Effector memory CD8-positive, alpha-beta T cell (primary cell): ENCODE measurements at places on chromosomes 3 and 15.

GRCh38 chr3:78277801-78278200 lies 1237.9 kb downstream of the ROBO2 start:
- DNase-seq = no peak

- no peak for DNase-seq
Measured at GRCh38 chr3:156478891-156479290, 76.0 kb downstream of the SSR3 start.

DNA sequence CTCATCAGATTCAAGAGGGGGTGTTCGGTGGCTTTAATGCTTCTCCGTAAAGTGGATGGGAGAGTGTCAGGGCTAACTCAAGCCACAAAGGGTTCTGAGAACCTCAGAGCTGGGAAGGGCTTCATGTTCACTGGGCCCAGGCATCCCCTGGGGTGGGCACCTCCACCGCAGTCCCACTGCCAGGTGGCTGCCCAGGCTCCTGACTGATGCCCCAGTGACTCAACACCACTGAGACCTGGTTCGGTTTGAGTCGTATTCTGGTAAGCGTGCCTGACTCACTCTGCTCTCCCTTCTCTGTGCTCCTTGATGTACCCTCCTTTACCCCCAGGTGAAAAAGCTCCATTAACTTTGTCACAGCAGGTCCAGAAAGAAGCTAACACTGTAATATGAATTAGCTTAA lies 304.6 kb downstream of the RPLP1 start:
- no peak for DNase-seq

DNA sequence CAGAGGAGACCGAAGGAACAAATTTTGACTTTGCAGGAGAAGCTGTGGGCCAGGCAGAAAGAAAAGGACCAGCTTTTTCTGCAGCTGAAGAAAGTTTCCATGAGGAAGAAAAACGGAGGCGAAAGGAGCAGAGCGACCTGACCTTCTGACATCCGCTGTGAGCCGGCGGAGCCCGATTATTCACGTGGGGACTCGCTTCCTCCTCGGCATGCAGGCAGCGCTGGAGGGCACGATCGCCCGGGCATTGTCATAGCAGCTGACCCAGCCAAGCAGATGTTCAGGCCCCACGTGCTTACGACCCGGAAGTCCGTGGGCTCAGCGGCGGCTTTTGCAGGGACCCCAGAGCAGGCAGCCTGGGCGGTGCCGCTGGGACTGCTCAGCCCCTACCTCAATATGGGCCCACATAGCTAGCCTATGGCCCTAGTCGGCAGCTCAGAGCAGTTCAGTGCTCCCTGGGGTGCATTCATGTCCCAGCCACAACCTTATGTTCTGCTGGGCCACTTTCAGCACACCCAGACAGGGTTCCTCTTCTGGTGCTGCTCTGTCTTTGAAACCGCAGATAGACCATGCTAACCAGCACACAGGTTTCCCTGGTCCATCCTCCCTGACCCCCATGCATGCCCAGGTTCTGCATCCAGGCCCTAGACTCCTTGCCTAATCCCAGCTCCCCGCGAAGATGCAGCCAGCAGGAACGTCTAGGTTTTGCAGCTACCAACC lies 10.5 kb upstream of the EIF4A2 start:
- peak; percentile 46 for DNase-seq

- DNase-seq = no peak
Measured at GRCh38 chr3:15300323-15301078, 31.9 kb downstream of the SH3BP5 start.

GRCh38 chr15:63453186-63453905 lies 51.0 kb upstream of the USP3 start:
- DNase-seq = no peak

- no peak for DNase-seq
Measured at GRCh38 chr3:2898591-2899353, 211.4 kb downstream of the IL5RA start.

GRCh38 chr3:185172086-185173049 lies 19.5 kb upstream of the C3orf70 start:
- DNase-seq = no peak

GRCh38 chr3:187822402-187822801 lies 77.1 kb upstream of the BCL6 start:
- DNase-seq = peak; percentile 26

DNA sequence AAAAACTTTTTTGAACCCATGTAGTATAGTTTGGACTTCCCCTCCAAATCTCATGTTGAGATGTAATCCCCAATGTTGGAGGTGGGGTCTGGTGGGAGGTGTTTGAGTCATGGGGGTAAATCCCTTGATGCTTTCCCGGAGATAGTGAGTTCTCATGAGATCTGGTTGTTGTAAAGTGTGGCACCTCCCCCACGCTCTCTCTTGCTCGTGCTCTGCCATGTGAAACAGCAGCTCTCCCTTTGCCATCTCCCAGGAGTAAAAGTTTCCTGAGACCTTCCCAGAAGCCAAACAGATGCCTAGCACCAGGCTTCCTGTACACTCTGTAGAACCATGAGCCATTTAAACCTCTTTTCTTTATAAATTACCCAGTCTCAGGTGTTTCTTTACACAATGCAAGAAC lies 16.0 kb upstream of the RNU6-1 start:
- DNase-seq = no peak

DNA sequence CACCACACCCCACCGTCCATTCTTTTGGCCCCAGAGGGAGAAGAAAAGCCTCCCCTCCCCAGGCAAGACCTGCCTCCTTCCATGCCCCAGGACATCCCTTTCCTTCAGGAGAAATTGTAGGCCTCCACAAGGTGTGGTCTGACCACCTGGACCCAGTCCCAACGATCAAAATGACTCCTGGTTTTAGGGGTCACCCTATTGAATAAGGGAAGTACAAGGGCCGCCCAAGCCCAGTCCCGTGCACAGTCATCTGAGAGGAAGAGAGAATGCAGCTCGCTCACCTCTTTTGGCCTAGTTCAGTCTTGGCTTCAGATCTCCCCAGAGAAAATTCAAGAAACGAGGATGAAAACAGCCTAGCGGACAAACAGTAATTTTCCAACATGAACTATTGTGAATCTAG lies 249.1 kb downstream of the UACA start:
- no peak for DNase-seq

DNA sequence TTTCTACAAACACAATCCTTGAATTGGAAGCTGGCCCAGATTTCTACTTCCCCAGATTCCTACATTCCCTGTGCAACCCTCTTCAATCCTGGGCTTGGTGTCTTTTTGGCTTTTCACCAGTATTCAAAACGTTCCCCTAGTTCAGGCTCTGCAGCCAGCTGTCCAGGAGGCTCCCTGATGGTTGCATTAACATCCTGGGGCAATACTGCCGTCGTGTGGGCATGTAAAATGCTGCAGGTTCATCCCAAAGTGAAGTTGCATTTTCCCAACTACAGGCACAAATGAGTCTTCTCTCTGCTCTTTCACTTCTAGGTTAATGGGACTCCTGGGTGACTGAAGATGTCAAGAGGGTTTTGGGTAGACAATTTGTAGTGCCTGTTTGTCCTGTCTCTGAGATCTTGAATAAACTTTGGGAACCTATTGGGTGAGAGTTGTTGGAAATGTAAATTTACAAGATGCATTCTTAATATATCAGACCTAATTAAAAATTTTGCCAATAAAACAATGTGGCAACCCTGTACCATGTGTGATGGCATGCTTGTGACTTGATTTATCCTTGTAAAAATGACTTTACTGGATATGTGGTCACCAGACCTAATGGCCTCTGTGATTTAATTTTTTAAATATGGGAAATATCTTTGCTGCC lies 28.6 kb downstream of the SOX14 start:
- DNase-seq = no peak
